ENCODE measurements at places on chromosomes 7 and 10.

GRCh38 chr7:69903410-69903809 is 305.1 kb downstream of the AUTS2 start:
- no peak for DNase-seq

DNA sequence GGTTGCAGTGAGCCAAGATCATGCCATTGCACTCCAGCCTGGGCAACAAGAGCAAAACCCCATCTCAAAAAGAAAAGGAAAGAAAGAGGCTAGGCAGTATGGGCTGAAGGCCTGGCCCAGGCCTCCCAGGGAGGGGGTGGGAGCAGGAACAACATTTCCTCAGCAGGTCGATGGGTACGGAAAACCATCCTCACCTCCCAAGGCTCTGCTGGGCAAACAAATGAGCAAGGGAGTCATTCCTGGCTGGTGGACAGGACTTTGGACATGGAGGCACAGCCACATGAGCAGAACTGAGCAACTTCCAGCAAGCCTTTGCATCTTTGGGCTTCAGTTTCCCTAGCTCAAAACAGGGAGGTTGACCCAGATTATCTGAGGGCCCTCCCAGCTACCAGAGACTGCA is 13.0 kb downstream of the OGDHL start:
- DNase-seq = no peak

GRCh38 chr7:89238156-89238555 is 442.6 kb upstream of the TEX47 start:
- no peak for DNase-seq

GRCh38 chr10:130017631-130018022 is 53.6 kb upstream of the EBF3 start:
- no peak for DNase-seq

- DNase-seq = no peak
Measured at GRCh38 chr7:14286036-14286435, 296.6 kb upstream of the ETV1 start.

DNA sequence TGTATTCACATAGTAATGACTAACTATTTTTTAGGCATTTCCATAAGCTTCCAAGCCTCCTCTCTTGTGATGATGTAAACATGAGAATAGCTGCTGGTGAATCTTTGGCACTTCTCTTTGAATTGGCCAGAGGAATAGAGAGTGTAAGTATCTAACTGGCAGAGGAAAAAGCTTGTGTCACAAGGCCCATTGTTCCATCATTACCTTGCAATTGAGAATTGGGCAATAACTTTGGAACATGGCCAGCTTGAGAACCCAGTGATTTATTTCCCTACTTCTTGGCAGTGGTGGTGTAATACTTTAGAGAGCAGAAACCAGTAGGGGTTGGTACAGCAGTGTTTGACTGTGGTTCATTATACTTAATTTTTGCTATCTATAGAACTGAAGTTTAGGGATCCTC is 12.0 kb downstream of the IFRD1 start:
- no peak for DNase-seq

DNA sequence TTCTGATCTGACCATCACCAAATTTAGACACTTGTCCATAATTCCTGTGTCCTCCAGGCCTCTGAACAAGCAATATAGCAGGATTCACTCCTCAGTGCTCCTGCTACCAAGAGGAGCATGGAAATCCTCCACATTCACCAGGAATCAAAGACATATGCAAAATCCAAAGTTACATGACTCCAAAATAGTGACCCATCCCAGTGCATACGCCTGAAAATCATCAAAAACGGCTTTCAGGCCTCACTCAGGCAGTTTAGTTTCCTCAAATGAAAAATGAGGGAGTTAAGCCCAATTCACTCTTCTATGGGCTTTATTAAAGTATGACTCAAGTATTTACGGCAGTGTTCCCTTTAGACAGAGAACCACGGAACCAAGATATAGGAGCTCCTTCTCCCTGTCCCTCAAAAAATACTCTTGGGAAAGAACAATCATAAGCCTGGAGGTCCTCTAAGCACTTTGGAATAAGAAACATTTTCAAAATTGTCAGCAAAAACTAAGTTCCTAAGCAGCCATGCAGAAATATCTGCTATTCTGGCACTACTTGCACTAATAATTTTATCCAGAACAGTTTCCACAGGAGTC is 240.7 kb downstream of the PARD3 start:
- no peak for DNase-seq

- DNase-seq = no peak
Measured at GRCh38 chr7:23011222-23011924, 2.6 kb downstream of the HYCC1 start.

GRCh38 chr10:22652988-22653481 is 61.3 kb downstream of the PIP4K2A start:
- DNase-seq = no peak

DNA sequence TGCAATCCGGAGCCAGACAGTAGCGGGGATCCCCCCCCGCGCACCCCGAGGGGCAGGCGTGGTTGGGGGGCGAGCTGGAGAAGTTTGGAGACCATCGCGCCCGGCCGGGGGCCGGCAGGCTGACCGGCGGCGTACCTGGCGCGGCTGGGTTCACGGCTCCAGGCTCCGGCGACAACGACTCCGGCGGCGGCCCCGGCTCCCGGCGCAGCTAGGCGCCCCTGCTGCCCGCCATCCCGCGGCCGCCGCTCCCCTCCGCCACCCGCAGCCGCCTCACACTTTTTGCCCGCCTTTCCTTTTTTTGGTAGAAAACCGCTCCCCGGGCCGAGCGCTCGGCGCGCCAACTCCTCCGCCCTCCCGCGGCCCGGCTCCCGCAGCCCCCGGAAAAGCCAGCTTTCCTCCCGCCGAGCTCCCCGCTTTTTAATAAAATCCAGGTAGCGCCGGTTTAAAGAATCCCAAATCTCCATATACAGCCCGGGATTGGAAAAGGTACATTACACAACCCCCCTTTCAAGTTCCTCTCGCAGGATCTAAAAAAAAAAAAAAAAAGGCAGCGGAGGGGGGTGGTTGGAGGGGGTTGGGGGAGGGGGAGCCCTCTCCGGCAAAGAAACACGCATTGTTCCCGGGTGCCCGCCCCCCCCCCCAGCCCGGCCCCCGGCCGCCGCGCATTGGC is at the start of gene TNRC18:
TNRC18 (minus strand) TSS at position 529 of the 670 bp plus-strand sequence. CDS start 2,588 bp downstream, outside the sequence.
- DNase-seq = no peak

GRCh38 chr10:97943294-97943693 is 87.1 kb downstream of the CRTAC1 start:
- DNase-seq = no peak

GRCh38 chr7:114930829-114931655 is 9.1 kb downstream of the MDFIC start:
- DNase-seq = no peak

DNA sequence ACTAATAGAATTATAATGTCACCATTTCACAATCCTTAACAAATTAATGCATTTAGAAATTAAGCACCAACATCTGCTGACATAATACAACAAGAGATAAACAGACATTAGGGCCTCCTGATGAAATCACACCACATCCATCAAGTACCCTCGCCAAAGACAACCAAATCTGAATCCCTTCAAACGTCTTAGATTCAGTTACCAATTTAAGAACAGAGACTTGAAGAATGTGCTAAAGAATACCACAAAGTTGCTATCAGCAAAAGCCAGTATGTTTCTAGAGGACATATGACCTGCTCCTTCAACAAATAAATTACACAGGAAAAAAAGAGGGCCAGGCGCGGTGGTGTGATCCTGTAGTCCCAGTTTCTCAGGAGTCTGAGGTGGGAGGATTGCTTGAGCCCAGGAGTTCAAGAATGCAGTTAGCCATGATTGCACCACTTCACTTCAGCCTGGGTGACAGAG is 144.5 kb downstream of the REEP3 start:
- DNase-seq = no peak

GRCh38 chr7:148711191-148712102 is 12.7 kb downstream of the CUL1 start:
- no peak for DNase-seq

DNA sequence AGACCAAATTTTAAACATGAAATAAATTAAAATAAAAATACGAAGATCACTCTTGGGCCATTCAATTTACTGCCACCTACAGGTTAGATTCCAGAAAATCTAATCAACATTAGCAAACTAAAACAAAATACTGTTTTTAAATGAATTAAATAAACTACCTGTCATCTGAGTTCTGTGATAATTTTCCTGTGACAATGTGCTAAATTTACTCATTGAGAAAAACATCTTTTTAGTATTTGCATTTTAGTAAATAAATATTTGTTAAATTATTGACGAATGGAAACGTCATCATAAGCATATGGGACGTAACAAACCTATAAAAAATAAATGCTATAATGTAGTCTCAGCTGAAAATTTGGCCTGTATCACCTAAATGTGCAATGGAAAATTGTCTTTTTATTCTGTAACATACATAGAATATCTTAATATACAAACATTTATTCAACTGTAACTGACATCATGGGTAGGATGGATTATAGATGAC is 72.1 kb downstream of the ITGB8 start:
- DNase-seq = no peak

DNA sequence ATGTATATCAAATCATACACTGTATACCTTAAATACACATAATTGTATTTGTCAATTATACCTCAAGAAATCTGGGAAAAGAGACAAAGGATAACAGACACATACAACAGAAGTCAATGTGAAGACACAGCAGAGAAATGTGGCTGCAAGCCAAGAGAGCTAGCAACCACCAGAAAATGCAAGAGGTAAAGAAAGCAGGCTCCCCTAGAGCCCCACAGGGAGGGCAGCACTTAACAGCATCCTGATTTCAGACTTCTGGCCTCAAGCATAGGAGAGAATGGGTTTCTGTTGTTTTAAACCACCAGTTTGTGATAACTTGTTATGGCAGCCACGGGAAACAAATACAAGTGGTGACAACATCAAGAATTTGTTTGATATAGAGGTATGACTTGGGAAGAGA is 1197.2 kb downstream of the SORCS1 start:
- no peak for DNase-seq

GRCh38 chr7:108423089-108423989 is 32.9 kb downstream of the NRCAM start:
- DNase-seq = no peak

DNA sequence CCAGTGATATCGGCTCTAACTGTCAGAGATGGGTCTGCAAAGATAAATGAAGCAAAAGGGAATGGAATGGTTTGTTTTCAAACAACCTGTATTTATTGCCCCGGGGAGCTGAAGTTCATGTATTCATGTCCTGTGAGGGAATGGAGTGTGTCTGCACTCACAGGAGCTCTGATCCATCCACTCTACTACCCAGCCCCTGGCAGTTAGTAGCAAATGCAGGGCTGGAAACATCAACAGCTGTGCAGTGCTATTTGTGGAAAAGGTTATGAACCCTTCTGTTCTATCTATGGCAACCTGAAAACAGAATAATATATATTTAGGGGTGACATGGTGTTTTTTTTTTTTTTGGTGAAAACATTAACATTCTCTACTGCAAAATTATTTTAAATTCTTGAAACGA is 9.8 kb downstream of the AGR2 start:
- DNase-seq = no peak

DNA sequence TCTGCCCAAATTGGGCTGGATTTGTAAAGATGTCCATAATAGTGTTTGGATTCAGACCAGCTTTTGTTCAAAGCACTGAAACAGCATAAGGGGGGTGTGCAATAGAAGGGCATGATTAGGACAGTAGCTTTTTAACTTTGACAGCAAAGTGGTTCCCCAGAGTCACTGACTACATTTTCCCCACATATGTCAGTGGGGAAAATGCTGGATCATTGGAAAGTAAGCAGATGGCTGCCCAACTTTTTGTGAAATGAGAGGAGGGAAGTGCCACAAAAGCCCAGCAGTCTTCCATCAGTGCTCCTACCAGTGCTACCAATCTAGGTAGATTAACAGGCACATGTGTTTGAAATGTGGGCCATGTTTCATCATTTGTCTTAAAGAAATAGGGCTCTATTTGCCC is 162.8 kb downstream of the FZD1 start:
- no peak for DNase-seq

DNA sequence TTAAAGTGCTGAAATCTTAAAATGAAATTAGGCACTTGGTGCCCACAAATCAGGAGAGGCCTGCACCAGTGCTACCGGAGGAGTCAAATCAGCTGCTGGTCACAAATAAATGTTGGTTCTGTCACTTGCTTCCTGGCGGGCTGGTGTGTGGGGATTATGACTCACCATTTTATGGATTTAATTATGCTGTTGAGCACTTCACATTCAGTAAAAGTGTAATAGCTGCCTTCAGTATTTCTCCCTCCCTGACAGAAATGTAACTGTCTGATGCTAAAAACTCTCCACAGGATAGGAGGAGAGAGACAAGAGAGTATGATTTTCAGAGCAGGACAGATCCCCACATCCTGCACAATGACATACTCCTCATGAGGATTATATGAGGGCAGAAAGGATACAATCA is 186.0 kb downstream of the JAZF1 start:
- no peak for DNase-seq

DNA sequence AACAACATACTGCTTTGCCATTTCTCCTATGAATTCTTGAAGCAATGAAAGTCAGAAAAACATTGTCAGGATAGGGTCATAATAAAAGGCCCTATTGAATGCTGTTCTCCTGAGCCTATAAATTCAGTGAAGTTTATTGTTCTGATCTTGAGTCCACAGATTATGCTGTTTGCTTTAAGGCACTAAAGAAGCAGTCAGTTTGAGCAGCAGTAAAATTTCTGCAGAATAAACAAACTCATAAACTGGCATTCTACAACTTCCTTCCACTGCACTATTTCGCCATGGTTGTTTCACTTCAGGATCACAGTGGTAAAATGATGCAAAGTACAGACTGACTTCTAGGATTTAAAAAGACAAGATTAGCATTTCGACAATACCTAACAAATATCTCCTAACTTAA is 503.2 kb downstream of the SH2D4B start:
- no peak for DNase-seq

DNA sequence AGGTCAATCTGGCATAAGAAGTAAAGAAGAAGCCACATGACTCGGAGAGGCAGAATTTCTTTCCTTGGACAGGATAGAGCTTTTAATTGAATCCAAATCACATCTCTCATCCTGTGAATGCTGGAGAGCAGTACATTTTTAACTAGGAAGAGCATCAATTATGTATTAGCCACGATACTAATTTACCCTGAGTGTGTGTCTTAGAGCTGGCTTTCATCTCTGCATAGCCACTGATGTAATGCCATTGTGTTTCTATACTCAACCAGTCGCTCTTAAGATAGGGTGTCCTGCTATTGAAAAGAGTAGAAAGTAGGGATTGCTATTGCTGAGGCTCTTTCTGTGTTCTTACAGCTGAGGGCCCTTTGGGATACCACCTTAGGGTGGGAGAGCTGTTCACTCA is 280.3 kb downstream of the AUTS2 start:
- DNase-seq = no peak

GRCh38 chr10:119933179-119933578 is 40.6 kb downstream of the SEC23IP start:
- DNase-seq = no peak
